ENCODE measurements at places on chromosomes 4 and X.

- DNase-seq = peak; percentile 53
These were observed 170.7 kb downstream of the SLIT2 start for GRCh38 chr4:20422398-20422797.

DNA sequence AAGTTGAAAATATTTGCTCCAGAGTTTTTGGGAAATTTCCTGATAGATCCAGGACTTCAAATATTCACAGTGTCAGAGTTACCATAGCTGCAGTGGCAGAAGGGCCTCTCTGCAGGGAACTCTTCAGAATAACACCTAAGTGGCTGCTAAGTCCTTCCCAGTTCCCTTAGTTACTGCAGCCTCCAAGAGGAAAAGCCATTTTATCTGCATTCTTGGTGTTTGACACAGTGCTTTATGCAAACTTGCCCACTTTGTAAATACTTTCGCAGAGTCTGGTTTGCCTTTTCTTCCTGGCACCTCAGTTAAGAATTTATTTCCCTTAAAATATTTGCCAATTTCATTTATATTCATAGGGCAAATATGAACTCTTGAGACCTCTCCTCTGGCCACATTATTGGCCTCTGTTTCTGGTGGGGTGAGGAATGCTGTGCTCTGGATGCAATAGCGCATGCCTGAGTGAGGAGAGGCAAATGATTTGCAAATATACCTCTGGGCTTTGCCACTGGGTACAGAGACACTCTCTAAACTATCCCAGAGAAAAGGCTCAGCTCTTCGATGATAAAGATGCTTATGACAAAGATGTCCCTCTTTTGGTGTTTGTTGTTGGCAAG is 566.3 kb upstream of the NR3C2 start:
- DNase-seq = peak; percentile 35

DNA sequence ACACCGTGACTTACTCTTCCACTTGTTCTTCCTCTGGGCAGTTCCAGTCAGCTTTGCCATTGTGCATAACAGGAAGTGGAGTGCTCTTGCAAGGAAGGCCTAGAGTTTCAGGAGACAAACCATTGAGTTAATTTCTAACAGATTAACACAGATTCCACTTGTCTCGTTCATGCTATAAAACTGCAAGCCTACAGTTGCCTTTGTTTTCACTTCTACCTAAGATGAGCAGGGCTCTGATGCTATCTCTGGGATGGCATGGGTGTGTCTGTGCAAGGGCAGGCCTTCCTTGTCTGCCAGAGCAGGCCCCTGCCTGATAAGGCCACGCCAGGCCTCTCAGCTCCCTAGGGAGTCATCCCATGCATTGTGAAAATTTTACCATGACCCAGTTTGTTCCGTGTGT is 67.7 kb upstream of the PGRMC2 start:
- DNase-seq = no peak

- DNase-seq = no peak
These were observed 56.0 kb downstream of the MAD2L1 start for GRCh38 chr4:120010646-120011045.

DNA sequence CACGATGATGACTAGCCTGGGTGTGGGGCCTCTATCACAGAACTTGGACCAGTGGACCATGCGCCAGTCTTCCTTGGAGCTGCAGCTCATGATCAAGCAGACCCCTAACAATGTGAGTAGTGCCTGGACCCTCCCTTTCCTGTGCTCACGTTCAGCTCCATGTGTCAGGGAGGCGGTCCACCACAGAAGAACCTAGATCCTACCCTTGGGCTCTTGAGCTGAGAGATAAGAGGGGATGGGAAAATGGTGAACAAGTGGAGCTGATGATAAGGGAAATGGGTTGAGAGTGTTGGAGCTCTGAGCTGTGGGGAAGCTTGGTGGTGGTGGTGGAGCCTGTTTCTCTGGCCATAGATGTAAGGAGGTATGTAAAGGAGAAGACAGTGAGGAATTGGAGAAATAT is 13.1 kb downstream of the MED12 start:
- no peak for DNase-seq

DNA sequence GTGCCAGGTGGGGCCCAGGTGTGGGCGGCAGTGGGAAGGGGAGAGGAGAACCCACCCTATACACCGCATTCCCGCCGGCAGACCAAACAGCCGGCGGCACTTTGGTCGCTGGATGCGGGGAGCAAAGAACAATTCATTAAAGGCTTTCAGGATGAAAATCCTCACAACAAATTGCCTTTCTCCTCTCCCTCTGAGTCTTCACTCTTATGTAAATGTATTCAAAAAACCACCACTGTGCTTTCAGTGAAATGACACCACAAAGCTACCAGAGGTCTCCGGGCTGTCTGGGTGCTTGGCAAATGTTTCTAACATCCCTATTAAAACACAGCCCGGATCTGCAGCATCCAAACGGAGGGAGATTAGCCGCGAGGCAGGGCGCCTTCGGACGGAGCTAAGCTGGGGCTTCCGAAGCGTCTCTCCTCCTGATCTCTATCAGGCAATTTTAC is 171.8 kb upstream of the TBL1X start:
- DNase-seq = no peak

- peak; percentile 35 for DNase-seq
These were observed 44.2 kb upstream of the SPRY1 start for GRCh38 chr4:123352240-123352945.

DNA sequence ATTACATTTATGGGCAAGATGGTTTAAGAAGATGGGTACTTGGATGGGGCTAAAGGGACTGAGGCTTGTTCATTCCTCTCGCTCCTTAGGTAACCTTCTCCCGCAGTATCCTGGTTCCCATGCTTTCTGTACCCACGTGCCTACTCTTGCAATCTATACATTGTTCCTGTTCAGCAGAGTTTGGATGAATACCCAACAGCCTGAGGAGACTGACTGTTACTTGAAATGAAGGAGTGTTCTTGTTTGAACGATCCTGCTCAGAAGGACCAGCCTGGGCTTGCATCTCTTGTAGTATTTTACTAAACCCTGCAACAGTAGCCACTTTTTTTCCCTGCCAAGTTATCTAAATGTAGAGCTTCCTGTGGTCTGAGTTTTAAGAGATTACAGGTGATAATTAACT is 33.7 kb upstream of the ADH6 start:
- DNase-seq = no peak

DNA sequence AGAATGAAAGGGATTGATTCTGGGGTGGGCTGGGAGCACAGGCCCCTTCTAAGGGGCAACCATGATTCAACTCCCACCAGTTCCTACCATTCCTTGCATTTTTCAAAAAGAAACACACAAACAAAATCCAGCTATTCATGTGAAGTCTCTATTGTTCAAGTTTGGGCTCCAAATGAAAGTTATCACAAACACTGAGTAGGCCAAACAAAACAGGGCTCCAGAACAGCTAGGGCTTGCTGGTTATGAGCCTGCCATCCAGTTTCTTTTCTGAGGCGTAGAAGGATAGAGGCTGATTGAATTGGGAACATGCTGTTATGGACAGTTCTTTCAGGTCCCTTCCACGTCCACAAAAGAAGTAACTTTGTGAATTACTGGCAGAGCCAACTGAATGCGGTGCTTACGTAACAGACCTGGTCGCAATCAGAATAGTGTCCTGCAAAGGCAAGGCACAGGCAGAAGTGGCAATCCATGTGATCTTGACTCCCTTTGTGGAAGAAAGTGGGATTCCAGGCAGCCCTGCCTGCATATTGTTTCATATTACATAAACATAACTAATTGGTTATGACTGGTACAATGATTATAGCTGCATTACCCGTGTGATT is 244.5 kb downstream of the SCFD2 start:
- DNase-seq = peak; percentile 28

- no peak for DNase-seq
These were observed 92.7 kb downstream of the LARP1B start for GRCh38 chr4:128153800-128154199.

GRCh38 chr4:15910155-15910940 is 28.2 kb downstream of the FGFBP1 start:
- no peak for DNase-seq

DNA sequence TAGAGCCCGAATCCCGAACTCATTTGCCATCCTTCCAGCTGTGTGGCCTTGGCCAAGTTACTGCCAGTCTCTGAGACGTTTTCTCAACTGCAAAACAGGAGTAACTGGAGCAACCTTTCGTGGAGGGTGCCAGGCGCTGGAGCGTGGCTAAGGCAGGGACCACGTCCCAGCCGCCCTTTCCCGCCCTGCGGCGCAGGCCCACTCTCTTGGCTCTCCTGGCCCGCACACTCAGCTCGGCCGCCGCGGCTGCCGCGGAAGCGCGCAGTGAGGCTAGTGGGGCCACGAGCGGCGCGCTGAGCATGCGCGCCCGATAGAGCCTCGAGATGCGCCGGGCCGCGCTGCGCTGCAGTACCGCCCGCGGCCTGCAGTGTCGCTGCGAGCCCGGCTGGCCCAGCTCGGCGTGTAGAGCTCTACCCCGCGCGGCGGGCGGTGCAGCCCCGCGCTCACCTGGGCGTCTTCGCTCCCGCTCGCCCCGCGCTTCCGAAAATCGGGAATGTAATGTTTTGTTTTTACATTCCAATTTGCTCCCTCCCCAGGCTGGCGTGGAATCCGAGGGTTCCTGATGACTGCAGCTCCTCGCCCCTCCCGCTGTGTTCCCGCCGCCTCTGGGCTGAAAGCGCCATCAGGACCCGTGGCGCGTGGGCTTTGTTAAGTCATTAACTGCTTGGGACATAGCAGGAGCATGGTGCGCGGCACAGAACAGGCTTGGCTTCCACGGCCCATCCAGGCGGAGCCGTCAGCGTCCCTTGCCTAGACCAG is 4.0 kb upstream of the ZNF518B start:
- peak; percentile 41 for DNase-seq

GRCh38 chrX:55240788-55241340 is 20.7 kb downstream of the PAGE5 start:
- no peak for DNase-seq

DNA sequence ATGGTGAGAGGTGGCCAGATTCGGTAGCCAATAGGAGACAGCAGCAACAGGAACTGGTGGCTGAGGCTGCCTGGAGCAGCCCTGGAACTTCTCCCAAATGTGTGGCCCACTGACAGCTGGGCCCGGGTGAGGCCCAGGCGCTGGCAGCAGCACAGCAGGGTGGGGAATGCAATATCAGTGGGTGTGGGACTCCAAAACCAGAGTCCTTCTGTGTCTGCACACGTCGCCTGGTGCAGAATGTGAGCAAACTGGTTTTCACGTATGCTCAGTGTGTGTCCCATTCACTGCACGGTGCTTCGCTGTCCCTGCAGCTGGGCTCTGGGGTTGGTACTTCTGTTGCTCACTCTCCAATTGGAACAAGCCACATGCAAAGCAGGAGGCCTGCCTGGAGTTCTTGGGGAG is 14.4 kb upstream of the CENPU start:
- DNase-seq = no peak

DNA sequence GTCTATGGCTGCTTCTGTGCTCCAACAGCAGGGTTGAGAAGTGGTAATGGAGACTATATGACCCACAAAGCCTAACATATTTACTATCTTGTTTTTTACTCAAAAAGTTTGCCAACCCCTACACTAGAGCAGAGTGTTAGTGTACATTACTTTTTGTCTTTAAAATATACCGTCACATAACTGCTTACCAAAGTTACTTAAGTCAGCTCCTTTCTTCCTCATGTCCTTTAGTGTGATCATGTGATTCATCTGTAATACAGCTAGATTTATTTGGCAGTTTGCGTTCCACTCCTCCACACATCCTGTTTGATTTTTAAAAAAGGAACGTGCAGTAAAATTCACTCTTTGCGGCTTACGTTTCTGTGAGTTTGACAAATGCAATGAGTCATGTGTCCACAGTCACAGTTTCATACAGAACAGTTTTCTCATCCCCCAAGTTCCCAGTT is 162.4 kb upstream of the GPRIN3 start:
- peak; percentile 43 for DNase-seq

GRCh38 chrX:28487818-28488217 is 99.4 kb upstream of the IL1RAPL1 start:
- DNase-seq = no peak

DNA sequence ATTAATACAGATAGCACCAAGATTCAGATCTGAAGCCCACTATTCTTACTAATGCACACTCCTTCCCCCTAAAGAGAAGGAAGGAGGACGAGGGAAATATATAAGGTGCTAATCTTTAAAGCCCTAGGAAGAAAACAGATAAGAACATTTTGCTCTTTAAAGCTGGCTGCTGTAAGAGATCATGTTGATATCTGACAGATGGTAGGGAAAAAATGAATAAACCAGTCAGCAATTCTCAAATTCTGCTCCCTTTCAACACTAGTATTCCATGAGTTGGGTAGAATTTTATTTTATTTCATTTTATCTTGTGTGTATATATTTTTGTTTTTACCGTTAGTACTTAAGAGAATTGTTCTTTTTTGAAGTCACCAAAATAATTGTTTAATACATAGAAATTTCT is 19.2 kb downstream of the OTC start:
- no peak for DNase-seq

DNA sequence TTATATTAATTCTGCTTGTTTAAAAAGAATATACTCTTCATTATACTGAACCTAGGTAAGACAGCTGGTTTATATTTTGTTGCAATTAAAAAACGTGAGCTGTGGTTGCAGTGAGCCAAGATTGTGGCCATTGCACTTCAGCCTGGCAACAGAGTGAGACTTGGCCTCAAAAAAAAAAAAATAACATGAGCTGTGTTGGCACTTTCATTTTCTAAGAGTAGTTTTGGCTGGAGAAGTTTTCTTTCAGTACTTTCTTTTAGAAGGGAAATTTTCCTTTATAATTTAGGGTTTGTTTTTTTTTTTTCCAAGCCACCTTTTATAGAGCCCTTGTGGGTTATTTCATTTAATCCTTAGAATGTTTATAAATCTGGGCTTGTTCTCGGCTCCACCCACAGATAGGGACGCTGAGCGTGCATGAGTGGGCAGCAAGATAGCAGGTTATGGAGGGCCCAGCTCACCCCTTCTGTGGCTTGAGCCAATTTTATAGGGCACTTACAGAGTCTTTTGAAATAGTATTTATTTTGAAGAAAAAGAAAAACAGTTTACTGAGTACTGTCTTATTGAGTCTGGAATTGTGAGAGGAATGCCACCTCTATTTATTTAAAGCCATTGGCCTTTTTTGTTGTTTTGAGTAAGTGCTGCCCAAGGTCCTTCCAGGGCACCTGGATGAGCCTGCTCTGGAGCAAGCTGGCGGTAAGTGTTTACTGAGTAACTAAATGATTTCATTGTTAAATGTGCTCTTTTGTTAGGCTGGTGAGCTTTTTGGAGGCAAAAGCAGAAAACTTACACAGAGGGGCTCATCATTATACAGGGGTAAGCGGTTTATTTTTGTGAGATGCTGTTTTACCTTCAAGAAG is 60.9 kb downstream of the HTT start:
- DNase-seq = no peak

GRCh38 chr4:109616243-109616642 is 56.2 kb downstream of the MCUB start:
- no peak for DNase-seq

DNA sequence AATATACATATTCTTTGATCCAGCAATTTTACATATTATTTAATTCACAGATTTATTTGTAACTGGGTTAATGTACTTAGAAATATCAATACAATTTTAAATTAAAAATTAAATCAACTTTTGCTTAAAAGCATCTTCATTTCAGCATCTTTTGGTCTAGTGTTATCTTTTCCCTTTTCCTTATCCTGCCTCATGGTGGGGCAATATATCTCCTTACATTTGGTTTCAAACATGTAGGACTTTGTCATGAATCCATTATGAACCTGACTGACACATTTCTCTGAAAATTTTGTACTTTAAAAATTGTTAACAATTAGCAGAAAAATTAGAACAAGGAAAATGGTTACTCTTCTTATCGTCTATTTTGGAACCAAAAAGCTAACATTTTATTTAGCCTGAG is 42.8 kb upstream of the ANK2 start:
- DNase-seq = peak; percentile 52

All from pons (tissue), 1 donor.